ENCODE measurements at places on chromosomes 11 and 22. TPM values are rescaled to one million over a fixed set of nuclear protein-coding genes. Genes with fewer than 3 reads are reported as not detected.

GRCh38 chr22:39985383-39986035 lies 9.2 kb upstream of the FAM83F start:
- peaks cover 1% of the 10 kb centered on the region for H3K27me3 ChIP-seq
- no peak overlapping the region for H3K4me3 ChIP-seq
- H3K27ac ChIP-seq, result no peak overlapping the region

DNA sequence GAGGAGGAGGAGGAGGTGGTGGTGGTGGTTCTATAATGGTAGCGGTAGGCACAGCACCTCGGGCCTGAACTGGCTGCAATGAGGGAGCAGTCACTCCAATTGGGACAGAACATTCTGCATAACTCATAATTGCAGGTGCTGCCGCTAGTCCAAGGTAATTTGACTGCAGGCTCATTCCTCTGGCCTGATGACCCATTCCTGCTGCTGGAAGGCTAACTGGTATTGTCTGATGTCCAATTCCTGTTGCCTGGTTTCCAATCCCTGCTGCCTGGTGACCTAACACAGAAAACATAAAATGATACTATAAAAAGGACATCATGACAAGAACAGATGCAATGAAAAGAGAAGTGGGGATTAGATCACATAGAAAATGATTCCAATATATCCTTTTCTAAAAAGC lies 7.9 kb upstream of the AGBL2 start:
- DNase-seq, result no peak
- H3K36me3 ChIP-seq, result peaks cover 88% of the 10 kb centered on the region
- H3K4me1 ChIP-seq, result no peaks in the 10 kb centered on the region
- H3K4me3 ChIP-seq, result no peak overlapping the region
- no peaks in the 10 kb centered on the region for H3K27me3 ChIP-seq
- H3K27ac ChIP-seq, result no peak overlapping the region

DNA sequence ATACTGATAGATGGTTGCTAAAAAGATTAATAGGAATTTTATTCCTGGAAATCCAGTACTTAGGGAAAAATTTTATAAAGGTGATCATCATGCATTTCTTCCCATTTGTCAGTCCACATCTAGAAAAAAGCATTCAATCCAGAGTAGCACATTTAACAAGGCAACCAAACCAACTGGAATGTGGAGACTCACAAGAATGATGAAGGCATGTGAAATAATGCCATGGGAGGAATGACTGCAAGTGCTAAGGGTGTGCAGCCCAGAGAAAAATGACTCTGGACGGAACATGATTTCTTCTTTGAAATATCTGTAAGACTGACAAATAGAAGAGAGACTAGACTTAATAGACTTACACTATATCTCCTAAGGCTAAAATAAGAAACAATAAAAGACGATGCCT lies 33.8 kb downstream of the BLID start:
- H3K36me3 ChIP-seq, result peaks cover 31% of the 10 kb centered on the region
- H3K27me3 ChIP-seq, result no peaks in the 10 kb centered on the region
- H3K27ac ChIP-seq, result peak overlapping the region; percentile 93
- H3K4me3 ChIP-seq, result no peak overlapping the region
- DNase-seq, result peak; percentile 62

GRCh38 chr11:6505577-6506240 lies 8.6 kb downstream of the DNHD1 start:
- H3K27ac ChIP-seq, result peak overlapping the region; percentile 68
- no peak overlapping the region for H3K4me3 ChIP-seq
- H3K4me1 ChIP-seq, result peaks cover 20% of the 10 kb centered on the region
- no peaks in the 10 kb centered on the region for H3K36me3 ChIP-seq
- no peaks in the 10 kb centered on the region for H3K27me3 ChIP-seq

ACTN3 gene
- not detected for polyA plus RNA-seq

FUT4 gene
- 2.3 TPM for polyA plus RNA-seq
